Body of pancreas (tissue), 4 donors: ENCODE measurements at places on chromosomes 4 and X. TPM values are rescaled to one million over a fixed set of nuclear protein-coding genes. Genes with fewer than 3 reads are reported as not detected.

NAAA gene
- total RNA-seq, result 10.5 TPM

ZIC3 gene
- not detected for total RNA-seq

NXF2B gene
- not detected for total RNA-seq

SPARCL1 gene
- total RNA-seq, result 137 TPM

OPRPN gene
- total RNA-seq, result not detected

PF4V1 gene
- not detected for total RNA-seq

PPP4R3C gene
- total RNA-seq, result not detected

FAM184B gene
- not detected for total RNA-seq

SMR3B gene
- not detected for total RNA-seq

DNA sequence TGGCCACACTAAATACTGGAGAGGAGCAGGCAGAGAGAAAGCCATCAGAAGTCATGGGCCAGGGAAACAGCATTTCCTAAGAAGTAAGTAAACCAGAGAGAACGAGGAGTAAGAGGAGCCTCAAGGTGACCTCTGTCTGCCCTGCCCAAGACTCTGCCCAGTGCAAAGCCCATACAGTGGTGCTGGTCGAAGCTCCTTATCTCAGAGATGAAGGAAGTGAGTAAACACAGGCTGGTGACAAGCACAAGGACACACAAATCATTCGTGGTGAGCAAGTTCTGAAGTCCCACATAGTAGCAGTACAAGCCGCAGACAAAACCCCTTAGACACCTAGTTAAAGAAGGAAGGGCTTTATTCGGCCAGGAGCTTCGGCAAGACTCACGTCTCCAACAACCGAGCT is 62.7 kb downstream of the DCTD start:
- DNase-seq, result no peak

- no peak for DNase-seq
Measured at GRCh38 chr4:76156635-76157034, 8.4 kb upstream of the NUP54 start.

GRCh38 chr4:2786794-2787229 is 6.1 kb upstream of the SH3BP2 start:
- DNase-seq, result no peak

GRCh38 chr4:1291091-1291490 is 1.4 kb downstream of the MAEA start:
- DNase-seq, result no peak

DNA sequence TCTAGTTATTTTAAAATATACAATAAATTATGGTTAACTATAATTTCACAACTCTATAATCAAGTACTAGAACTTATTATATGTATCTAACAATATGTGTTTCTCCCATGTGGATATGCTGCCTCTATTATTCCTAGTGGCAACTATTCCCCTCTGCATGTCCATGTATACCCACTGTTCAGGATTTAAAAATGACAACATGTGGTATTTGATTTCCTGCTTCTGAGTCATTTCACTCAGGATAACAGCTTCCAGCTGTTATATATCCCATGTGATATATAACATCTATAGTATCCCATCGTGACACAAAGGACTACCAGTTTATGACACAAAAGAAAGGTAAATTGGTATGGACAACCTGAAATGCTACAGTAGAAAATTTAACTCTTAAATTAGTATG is 167.4 kb upstream of the TACR3 start:
- DNase-seq, result no peak

DNA sequence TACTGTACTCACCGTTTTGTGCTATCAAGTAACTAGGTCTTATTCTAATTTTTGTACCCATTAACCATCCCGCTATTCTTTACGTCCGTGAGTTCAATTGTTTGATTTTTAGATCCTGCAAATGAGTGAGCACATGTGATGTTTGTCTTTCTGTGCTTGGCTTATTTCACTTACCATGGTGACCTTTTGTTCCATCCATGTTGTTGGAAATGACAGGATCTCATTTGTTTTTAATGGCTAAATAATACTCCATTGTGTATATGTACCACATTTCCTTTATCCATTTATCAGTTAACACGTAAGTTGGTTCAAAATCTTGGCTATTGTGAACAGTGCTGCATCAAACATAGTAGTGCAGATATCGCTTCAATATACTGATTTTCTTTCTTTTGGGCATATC is 48.3 kb downstream of the USP9X start:
- DNase-seq, result no peak

DNA sequence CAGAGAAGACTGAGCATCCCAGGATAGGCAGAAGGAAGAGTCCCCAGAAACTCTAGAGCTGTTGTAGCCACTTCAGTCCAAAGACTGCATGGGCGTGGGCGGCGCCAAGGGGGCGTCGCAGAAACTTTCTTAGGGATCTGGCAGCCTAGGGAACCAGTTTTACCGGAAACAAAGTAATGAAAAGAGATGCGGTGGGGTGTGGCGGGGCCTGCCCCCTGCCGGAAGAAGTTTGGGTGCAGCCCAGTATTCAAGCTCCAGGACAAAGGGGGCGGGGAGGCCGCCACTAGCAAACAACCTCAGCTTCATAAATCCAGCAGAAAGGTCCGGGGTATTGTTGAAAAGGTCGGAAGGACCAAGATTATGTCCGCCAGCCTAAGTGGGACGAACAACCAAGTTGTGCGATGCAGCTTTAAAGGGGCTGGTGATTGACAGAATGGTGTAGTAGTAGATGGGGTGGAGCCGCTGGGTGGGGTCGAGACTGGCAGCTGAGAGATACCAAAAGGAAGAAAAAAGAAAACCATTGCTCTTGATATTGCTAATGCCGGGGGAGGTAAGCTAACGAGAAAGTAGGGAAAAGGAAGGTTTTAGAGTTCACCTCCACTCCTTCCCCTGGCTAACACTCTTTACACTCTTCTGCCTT is 190.5 kb downstream of the RRAGB start:
- peak; percentile 71 for DNase-seq

DNA sequence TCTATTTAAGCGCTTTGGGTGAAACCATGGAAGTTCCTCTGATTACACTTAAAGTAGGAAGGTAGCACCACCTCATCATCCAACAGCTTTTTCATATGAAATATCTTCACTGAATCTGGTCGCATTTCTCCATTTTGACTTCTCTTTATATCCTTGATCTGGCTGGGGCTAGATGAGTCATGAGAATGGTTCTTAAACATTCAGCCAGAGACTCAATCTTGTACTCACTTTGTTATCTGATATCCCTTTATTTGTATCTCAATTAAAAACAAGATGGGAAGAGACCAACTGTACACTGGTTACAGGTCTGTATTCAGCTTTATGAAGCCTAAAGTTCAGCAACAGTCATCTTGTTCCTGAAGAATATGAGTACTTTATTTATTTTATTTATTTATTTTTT is 84.9 kb downstream of the CBLL2 start:
- no peak for DNase-seq

- DNase-seq, result peak; percentile 58
Measured at GRCh38 chr4:2937146-2937857, 25.9 kb downstream of the NOP14 start.

GRCh38 chr4:85477534-85477933 is 2.6 kb downstream of the ARHGAP24 start:
- peak; percentile 45 for DNase-seq

- peak; percentile 31 for DNase-seq
Measured at GRCh38 chr4:163048447-163048846, 118.2 kb downstream of the NAF1 start.

DNA sequence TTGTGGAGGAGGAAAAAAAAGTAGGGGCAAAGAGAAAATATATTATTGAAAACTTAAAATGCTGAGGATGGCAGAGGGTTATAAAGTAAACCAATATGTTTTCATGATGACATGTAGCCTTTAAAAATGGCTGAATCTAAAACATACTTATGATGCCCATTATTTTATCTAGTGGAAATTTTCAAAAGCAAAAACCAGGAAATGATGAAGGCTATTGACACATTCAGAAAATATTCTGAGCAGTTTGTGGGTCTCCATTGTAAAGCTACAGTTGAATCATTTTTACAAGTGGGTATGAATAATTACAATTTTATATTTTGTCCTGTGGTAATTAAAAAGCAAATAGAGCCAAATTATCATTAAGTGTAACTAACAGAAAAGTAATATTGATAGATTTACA is 10.7 kb downstream of the PLS3 start:
- no peak for DNase-seq

DNA sequence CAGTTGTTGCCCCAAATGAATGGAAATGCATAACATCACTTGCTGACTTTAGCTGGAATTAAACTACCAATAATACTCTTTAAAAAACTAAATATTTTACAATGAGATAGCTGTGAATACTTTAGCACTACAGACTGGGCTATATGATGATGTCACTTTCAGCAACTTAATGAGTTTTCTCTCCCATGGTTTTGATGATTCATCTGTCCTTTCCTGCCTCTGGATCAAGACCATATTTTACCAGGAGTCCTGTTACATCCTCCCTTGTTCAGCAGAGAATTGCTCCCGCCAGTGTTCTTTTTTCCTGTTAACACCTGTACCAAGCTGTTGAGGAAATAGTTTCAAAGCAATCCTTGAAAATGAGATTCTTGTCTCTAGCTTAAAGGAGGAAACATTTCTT is 543.0 kb downstream of the SPRY1 start:
- DNase-seq, result no peak
